Stimulated activated CD4-positive, alpha-beta T cell treated with anti-CD3 and anti-CD28 coated beads, TNF-alpha, amount 100 ng/mL, for 4 hours (primary cell): ENCODE measurements at places on chromosomes 4 and X.

DNA sequence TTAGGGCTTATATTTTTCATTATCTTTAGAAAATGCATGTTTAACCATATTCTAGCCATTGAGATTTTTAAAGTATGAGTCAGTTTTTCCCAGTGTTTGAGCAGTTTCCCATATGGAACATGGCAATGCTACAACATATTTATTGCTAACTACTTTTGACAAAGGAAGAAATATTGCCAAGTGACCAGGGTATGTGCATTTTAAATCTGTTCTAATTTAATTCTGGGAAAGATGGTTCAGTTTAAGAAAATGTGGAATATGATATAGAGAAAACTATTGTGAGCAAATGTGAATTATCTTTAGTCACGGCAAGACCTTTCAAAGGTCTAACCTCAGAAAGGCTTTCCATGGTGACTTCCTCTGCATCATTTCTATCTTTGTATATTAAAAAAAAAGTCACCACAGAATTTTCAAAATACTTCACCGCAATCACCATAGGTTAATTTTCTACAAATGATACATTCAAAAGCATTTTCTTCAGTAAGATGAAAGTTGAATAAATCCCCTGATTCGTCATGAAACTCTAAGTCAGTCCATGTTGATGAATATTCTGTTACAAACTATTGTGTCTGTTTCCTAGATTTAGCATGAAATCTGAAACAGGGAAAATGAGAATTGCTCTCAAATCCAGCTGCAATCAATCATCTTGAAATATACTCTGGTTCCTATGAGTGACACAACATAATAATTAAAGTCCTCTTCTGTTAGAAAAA lies 2349.0 kb upstream of the TENM3 start:
- DNase-seq: no peak

DNA sequence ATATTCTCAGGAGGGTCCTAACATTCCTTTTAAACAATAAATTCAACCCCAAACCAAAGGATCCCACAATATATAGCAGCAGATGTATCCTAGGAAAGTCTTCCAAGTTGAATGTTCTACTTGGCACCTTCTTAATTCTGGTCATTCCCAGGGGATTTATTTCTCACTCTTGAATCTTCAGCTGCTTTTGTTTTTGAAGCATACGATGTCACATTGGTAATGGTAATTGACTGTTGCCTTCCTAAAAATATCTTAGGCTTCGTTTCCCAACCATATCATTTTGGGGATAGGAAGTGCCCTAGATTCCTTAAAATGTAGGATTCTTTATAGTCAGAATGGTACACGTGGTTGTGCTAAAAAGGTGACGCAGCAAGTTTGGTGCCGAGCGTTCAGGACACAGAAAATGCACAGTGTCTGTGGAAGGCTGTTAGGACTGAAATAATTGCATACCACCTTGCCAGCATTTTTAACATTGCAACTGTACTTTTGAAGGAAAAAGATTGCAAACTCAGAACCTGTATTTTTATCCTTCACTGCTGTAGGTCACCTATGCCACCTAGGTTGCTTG lies 8.1 kb downstream of the SNX25 start:
- no peak for DNase-seq

GRCh38 chr4:62622089-62622488 lies 1422.0 kb downstream of the ADGRL3 start:
- no peak for DNase-seq

GRCh38 chr4:147734496-147734895 lies 2.6 kb downstream of the ARHGAP10 start:
- no peak for DNase-seq

DNA sequence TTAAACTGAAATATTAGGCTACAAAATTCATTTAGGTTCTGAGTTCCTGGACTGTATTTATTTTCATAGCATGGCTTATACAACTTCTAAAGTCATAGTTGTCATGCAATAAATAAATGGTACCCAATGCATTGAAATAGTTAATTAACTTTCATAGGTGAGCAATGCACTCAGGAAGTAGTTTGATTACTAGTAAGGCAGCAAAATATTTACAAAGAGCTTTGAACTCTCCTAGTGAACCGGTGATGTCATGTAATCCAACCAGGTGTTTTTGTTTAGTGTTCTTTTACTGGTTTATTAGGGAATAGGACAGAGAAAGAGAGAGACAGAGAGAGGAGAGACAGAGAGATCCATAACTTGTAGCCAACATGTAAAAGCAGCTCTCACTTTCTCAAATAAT lies 228.6 kb upstream of the CTSO start:
- no peak for DNase-seq

GRCh38 chr4:140854168-140854567 lies 98.0 kb upstream of the TBC1D9 start:
- no peak for DNase-seq
